ENCODE measurements at places on chromosomes 16 and 17.
A peak's percentile ranks its signal among the peaks of the same experiment; 100 is the strongest.

DNA sequence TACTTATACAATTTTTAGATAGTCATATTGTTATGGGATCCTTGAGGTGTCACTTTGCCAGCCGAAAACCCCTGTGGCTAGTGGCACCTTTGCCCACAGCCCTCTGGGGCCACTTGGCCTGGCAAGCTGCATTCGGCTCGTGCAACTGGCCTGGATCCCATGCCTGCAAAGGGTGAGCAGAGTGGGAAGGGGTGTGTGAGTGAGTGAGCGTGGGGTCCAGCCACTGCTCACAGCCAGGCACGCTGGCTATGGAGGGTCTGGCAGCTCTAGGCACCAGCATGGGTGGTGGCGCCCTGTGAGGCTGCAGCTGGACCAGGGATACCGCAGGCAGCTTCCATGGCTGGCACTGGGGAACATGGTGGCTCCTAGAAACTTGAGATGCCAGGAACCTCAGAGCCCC, 49.0 kb downstream of the ESRP2 start:
- DNase-seq, result no peak

GRCh38 chr17:50953831-50954601, 87.9 kb upstream of the TOB1 start:
- peak; percentile 76 for DNase-seq

- DNase-seq, result no peak
These were observed 91.8 kb downstream of the FOXL1 start for GRCh38 chr16:86669937-86670749.

DNA sequence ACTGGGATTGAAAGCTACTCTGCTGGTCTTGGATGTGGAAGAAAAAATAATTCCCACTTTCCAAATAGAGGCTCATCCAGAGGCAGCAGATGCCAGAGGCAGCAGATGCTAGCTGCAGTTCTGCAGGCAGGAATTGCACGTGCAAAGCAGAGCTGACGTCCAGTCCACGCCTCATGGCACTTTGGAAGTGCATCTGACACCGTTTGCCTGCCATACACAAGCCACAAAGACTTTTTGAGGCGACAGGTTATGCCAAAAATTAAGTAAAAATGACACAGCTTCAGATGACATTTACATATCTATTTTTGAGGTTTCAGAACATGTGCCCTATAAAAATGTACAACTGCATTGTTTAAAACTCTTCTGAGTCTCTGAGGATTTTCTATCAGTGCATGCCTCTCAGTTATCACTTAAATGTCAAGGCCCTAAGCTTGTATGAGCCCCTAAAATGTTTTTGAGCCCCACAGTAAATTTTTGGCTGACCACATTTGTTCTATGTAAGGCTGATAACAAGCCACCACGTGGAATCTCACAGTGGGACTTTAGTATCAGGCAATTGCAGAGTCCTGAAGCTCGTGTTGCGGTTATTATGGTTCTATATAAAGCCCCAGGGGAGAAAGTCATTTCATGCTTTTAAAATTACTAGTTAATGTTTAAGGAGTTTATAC, 239.2 kb downstream of the PRKCA start:
- DNase-seq, result peak; percentile 49

DNA sequence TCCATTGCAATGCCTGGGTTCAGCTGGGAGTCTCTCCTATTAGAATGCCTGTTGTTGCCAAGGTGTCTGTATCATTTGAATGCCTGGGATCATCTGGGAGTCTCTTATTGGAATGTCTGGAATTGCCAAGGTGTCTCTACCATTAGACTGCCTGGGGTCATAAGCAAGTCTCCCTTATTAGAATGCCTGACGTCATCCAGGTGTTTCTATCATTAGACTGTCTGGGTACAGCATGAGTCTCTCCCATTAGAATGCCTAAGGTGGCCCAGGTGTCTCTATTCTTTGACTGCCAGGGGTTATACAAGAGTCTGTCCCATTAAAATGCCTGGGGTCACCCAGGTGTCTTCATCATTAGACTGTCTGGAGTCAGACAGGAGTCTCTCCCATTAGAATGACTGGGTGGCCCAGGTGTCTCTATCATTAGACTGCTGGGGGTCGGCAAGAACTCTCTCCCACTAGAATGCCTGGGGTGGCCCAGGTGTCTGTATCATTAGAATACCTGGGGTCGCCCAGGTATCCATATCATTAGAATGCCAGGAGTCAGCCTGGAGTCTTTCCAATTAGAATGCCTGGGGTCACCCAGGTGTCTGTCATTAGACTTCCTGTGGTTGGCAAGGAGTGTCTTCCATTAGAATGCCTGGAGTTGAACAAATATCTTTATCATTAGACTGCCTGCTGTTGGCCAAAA, 2274.0 kb downstream of the TP53TG3F start:
- DNase-seq, result no peak

DNA sequence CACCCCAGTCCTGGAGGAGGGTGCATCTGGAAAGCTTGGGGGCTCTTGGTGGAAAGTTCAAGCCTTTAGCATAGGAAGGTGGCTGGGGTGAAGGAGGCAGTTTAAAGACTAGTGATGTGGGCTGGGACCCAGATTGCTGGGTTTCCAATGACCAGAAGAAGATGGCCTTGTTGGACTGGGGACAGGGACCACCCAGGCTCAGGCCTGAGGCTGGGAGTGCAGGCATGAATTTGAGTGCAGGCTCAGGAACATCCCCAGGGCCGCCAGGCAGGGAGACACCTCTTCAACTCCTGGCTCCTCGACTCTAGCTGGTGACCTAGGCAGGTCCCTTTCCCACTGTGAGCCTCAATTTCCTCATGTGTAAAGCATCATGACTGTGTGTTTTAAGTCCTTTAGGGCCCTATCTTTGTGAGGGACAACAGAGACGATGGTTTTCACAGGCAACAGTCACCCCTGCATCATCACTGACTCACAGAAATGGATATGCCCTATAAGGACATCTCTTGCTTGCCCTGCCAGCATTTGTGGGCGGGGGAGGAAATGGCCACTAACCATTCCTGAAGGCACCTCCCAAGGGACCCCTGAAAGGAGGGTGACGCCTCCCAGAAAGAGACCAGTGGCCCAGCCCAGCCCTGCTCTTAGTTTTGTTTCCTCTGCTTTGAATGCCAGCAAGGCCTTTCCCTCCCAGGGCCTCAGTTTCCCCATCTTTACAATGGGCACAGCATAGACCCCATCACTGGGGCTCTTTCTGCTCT, 11.1 kb downstream of the NLRC5 start:
- peak; percentile 92 for DNase-seq

- DNase-seq, result peak; percentile 51
These were observed 22.7 kb downstream of the TRPV3 start for GRCh38 chr17:3534881-3535252.
